ENCODE measurements at places on chromosomes 7 and 10.
A peak's percentile ranks its signal among the peaks of the same experiment; 100 is the strongest.

- DNase-seq, result no peak
Measured at GRCh38 chr10:119283818-119284217, 76.4 kb downstream of the GRK5 start.

- peak; percentile 41 for DNase-seq
Measured at GRCh38 chr7:22726907-22727713, at the start of gene IL6. Gene IL6, plus strand, starts transcription at chr7:22727200. Its CDS starts 63 bp downstream, at chr7:22727263.

GRCh38 chr7:129914536-129915272 is 38.1 kb downstream of the UBE2H start:
- no peak for DNase-seq

DNA sequence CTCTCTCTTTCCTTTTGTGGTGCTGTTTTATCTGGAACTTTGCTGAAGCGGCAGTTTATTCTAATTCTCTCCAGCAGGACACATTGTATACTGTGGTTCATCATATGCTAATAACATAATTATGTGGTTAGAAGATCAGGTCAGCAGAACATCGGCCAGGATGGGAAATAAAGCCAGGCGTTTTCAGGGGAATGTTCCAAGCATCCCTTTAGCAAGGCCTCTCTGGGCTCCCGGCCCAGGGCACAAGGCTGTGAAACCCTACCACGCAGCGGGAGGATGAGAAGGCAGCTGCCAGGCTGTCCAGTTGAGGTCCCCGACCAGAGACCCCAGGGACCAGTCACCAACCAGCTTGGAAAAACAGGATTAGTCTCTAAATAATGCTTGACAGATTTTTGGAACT is 112.2 kb upstream of the GALNT17 start:
- DNase-seq, result no peak

- DNase-seq, result peak; percentile 72
Measured at GRCh38 chr7:20307119-20307518, 23.6 kb upstream of the ITGB8 start.

DNA sequence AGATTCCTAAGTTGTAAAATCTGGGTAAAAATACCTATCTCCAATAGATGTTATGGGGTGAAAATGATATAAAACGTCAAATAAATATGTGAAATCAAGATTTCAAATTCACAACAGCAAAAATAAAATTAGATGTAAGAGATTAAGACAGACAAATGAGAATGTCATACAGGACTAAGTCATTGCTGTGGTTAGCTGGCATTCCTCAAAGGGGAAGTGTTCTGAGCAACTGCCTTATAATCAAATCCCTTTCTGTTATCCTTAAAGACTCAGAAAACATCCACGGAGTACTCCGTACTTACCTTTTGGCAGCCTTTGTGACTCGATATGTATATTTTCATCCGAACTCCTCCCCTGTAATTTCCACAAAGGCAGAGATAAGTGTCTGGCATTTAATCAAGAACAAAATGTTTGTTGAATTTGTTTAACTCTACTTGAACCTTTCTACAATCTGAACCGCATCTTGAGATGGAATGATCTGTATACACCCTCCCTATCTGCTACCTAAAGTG is 559.6 kb downstream of the GATA3 start:
- no peak for DNase-seq

- peak; percentile 74 for DNase-seq
Measured at GRCh38 chr7:157784979-157785441, 448.2 kb downstream of the DNAJB6 start.

GRCh38 chr7:85275204-85275603 is 88.3 kb upstream of the SEMA3D start:
- no peak for DNase-seq

DNA sequence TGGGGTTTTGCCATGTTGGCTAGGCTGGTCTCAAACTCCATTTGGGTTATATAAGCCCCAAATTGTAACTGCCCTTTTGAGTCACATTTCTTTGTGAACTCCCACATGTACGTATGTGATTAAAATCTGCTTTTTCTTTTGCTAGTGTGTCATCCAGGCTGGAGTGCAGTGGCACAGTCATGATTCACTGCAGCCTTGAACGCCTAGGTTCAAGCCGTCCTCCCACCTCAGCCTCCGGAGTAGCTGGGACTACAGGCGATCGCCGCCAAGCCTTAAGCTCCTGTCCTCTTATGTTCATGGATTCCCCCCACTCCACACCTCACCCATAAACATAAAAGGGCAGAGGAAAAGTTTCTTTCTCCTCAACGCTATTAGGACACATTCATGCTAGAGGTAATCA is 4.4 kb upstream of the SMC3 start:
- DNase-seq, result no peak
